LHCN-M2 (cell line): ENCODE measurements at places on chromosomes 11 and 22. TPM values are rescaled to one million over a fixed set of nuclear protein-coding genes. Genes with fewer than 3 reads are reported as not detected.

The PNPLA3 gene
- 21.7 and 23.0 TPM in 2 replicates for total RNA-seq

The RBM14 gene
- 50.0 and 58.7 TPM in 2 replicates for total RNA-seq

The CARD18 gene
- total RNA-seq = not detected in 2 replicates

The PAMR1 gene
- 0.23 and 0.26 TPM in 2 replicates for total RNA-seq

The APOL4 gene
- 0.17 TPM in 1 of 2 replicates, not detected in the other for total RNA-seq

The POTEH gene
- not detected in 2 replicates for total RNA-seq

The SLCO2B1 gene
- not detected in 2 replicates for total RNA-seq

The CDHR5 gene
- total RNA-seq = not detected in 2 replicates

The TRIM49 gene
- total RNA-seq = not detected in 2 replicates

The DDI1 gene
- total RNA-seq = not detected in 2 replicates

The UBQLNL gene
- 0.06 TPM in 1 of 2 replicates, not detected in the other for total RNA-seq

The CCDC15 gene
- 13.3 and 16.0 TPM in 2 replicates for total RNA-seq

The SPTBN2 gene
- total RNA-seq = 0.06 and 0.57 TPM in 2 replicates

The GRAMD1B gene
- total RNA-seq = 4.2 and 4.8 TPM in 2 replicates

The C11orf87 gene
- total RNA-seq = not detected in 2 replicates

The SCUBE2 gene
- total RNA-seq = 0.06 and 0.11 TPM in 2 replicates

The CSRP3 gene
- 0.32 and 0.46 TPM in 2 replicates for total RNA-seq

The LDHAL6A gene
- total RNA-seq = not detected in 2 replicates

The SELENOM gene
- 61.4 and 87.7 TPM in 2 replicates for total RNA-seq

The NTM gene
- total RNA-seq = 45.6 and 50.4 TPM in 2 replicates

The UPB1 gene
- not detected in 2 replicates for total RNA-seq

The LAMTOR1 gene
- total RNA-seq = 150 and 155 TPM in 2 replicates

The CYB5R2 gene
- total RNA-seq = 0.17 and 0.32 TPM in 2 replicates

The MMP1 gene
- 0.17 TPM in 1 of 2 replicates, not detected in the other for total RNA-seq

The ART1 gene
- total RNA-seq = not detected in 2 replicates

The EXPH5 gene
- total RNA-seq = 5.2 and 5.5 TPM in 2 replicates

The IL17REL gene
- not detected in 2 replicates for total RNA-seq

The OR51B6 gene
- total RNA-seq = not detected in 2 replicates

The GGTLC2 gene
- not detected in 2 replicates for total RNA-seq

The ARHGEF17 gene
- 13.8 and 15.7 TPM in 2 replicates for total RNA-seq
